ENCODE measurements at places on chromosomes 6 and 20. TPM values are rescaled to one million over a fixed set of nuclear protein-coding genes. Genes with fewer than 3 reads are reported as not detected.

DNA sequence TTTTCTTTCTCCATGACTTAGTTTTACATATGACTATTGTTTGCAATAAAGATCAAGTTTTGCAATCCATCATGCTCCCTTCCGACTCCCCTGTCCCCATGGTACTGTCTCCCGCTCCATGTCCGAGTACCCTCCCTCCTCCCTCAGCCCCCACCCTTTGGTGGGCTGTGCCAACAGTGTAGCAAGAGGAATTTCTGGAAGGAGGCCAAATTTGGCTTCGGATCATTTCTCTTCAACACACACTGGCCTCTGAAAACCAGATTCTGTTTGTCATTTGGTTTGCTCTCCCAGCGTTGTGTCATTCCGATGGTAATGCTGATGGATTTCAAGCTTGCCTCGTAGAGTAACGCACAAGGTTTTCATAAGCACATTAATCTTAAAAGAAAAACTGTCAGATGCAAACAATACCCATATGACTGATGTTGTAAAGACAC lies 22.9 kb upstream of the PAX1 start:
- no peak for DNase-seq

DNA sequence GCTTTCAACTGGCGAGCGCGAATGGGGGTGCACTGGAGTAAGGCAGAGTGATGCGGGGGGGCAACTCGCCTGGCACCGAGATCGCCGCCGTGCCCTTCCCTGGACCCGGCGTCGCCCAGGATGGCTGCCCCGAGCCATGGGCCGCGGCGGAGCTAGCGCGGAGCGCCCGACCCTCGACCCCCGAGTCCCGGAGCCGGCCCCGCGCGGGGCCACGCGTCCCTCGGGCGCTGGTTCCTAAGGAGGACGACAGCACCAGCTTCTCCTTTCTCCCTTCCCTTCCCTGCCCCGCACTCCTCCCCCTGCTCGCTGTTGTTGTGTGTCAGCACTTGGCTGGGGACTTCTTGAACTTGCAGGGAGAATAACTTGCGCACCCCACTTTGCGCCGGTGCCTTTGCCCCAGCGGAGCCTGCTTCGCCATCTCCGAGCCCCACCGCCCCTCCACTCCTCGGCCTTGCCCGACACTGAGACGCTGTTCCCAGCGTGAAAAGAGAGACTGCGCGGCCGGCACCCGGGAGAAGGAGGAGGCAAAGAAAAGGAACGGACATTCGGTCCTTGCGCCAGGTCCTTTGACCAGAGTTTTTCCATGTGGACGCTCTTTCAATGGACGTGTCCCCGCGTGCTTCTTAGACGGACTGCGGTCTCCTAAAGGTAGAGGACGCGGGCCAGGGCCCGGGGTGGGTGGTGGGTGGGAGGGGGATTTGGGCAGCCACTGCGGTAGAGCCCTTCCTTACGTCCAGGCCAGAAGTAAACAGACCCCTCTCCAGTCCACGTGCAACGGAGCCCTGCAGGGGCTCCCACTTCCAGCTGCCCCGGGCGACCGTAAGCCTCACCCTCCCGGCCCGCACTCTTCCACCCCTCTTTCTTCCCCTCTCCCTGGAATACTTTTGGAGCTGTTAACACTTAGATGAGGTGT lies 998 bp downstream of the BMP2 start:
- no peak for DNase-seq

The POM121L2 gene
- not detected for total RNA-seq

The TBXT gene
- not detected for total RNA-seq

The TMEM217 gene
- 0.55 TPM for total RNA-seq

Measured in mucosa of gallbladder (tissue), 1 donor.